Activated CD4-positive, alpha-beta T cell treated with anti-CD3 and anti-CD28 coated beads for 4 hours (primary cell): ENCODE measurements at places on chromosomes 13 and 19.

- no peak for DNase-seq
These were observed 21.1 kb downstream of the CEACAM8 start for GRCh38 chr19:42573642-42574041.

GRCh38 chr13:34349091-34349722 lies 531.3 kb downstream of the RFC3 start:
- no peak for DNase-seq

GRCh38 chr13:66565279-66565678 lies 664.9 kb downstream of the PCDH9 start:
- DNase-seq, result no peak

DNA sequence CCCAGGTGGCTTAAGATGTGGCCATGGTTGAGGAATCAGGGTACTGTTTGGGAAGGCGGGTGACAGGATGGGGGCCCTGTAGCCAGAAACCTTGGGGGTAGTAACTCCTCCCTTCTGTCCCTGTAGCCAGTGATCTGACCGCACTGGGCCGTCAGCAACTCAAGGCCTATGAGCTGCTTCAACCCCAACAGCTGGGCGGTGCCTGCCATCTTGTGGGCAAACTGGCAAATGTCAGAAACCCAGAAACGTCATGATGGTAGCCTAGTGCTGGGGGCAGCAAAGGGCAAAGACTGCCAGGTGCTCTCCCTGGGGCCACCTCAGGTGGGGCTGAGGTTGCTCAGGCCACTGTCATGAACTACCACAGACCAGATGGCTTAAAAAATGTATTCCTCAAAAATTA lies 3.5 kb downstream of the COPE start:
- DNase-seq, result no peak
